ENCODE measurements at places on chromosomes 1 and 21.

DNA sequence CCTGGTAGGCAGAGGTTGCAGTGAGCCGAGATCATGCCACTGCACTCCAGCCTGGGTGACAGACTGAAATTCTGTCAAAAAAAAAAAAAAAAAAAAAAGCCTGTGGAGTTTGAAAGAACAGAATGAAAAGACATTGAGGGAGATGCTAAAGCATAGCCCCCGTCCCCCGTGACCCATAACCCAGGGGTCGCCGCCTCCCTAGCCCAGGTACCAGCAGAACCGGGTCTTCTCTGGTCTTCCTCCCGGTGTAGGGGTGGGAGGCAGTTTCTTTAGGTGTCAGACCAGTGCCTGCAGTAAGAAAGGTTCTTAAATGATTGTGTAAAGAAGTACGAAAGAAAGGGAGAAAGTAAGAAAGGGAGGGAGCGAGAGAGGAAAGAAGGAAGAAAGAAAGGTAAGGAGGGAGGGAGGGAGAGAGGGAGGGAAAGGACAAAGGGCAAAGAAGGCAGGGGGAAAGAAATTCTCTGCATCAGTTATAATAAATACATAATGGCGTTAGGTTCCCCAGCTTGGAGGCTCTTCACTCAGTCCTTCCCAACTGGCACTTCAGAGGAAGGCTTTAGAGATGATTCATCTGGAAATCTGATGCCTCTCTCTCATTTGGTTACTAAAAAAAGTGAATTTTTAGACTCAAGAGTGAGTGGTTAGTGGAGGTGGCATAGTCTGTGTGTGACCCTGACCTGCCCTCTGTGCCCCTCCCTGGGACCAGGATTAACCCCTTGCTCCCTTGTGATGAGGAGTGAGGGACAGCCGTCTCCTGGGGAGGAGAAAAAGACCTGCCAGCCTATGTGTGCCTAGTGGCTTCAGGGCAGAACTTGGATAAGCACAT lies 1.1 kb downstream of the IL24 start:
- no peak for DNase-seq

- DNase-seq, result peak; percentile 61
Measured at GRCh38 chr1:54806931-54807611, 5.9 kb upstream of the TTC22 start.

GRCh38 chr1:225990705-225991464 lies 8.3 kb downstream of the SDE2 start:
- DNase-seq, result peak; percentile 56

DNA sequence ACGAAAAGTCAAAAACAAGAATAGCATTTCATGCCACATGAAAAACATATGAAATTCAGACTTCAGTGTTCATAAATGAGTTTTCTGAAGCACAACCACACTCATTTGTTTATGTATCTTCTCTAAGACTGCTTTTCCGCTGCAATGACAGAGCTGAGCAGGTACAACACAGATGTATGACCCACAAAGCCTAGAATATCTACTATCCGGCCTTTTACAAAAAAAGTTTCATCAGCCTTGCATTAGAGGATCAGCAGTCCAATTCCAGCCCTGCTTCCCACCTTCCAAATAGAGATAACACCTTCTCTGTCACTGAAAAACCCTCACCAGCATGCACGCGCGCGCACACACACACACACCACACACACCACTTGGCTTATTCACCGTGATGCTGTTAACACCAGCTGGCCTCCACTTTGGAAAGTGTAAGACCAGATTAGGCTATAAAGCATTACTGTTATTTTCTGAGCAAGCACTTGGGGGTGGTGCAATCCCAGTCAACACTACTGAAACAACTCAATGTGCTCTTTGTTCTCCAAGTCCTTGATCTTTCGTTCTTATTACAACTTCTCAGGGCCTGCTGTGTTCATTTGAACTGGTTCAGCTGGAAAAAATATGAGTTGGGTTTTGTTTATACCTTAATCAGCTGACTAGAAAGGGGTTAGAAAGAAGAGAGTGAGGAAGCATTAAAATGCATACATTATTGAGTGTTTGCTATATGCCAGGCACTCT lies 90.0 kb downstream of the GLUL start:
- peak; percentile 79 for DNase-seq

DNA sequence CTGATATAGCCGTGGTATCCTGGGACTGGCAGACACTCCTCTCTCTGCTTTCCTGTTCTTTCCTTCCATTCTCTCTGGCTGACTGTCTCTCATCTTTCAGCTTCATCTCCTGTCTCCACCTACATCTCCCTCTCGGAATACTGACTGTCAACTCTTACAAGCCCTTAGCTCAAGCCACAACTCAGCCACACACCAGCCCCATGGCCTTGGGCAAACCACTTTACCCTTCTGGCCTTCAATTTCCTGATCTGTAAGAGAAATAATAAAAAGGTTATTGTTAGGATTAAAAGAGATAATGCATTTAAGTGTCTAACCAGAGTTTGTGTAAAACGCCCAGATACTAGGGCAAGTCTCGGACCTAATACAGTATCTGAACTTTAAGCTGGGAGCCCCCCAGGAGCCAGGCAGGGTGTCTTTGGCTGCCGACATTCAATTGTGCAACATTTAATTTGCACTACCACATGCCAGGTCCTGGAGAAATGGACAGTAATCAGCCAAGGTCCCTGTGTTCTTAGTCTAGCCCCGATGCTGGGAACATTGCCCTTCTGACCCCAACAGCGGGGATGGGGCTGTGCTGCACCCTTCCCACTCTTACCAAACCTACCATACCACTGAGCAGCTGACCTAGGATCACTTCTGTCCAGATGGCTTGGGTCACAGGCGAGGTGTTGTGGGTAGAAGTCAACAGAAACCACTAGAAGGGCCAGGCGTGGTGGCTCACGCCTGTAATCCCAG lies 5.1 kb downstream of the ECHDC2 start:
- DNase-seq, result no peak

DNA sequence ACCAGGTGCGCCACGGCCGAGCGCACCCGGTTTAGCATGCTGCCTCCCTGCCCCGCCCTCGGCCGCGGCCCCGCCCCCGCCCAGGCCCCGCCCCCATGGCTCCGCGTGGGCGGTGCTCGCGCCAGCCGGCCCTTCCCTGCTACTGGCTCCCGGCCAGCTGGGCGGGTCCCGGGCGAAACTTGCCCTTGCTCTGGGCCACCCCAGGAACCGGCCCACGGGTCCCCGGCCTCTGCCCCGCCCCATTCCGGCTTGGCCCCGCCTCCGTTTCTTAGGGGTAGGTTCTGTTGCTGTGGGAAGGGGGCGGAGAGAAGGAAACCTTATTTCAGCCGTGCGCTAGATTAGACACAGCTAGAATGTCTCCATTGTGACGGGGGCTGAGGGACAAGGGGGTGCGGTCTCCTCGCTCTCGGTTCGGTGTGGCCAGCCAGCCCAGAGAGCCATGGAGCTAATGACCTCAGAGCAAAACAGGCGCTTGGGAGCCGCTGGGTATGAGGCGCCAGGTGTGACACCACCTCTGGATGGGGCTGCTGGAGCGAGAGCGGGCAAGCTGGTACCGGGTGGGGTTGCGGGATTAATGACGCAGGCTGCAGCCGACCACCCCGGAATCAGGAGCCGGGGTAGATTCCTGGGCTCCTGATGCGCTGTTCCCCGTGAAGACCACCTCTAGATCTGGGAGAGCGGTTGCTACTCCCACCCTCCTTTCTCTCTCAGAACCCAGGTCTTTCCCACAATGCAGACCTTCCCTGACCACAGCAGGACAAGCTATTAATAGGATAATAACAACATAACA lies at the start of gene PPM1J:
Gene PPM1J (minus strand): TSS at position 69 of the 790 bp plus-strand sequence. CDS start 31 bp downstream, at position 38.
- DNase-seq, result peak; percentile 97

DNA sequence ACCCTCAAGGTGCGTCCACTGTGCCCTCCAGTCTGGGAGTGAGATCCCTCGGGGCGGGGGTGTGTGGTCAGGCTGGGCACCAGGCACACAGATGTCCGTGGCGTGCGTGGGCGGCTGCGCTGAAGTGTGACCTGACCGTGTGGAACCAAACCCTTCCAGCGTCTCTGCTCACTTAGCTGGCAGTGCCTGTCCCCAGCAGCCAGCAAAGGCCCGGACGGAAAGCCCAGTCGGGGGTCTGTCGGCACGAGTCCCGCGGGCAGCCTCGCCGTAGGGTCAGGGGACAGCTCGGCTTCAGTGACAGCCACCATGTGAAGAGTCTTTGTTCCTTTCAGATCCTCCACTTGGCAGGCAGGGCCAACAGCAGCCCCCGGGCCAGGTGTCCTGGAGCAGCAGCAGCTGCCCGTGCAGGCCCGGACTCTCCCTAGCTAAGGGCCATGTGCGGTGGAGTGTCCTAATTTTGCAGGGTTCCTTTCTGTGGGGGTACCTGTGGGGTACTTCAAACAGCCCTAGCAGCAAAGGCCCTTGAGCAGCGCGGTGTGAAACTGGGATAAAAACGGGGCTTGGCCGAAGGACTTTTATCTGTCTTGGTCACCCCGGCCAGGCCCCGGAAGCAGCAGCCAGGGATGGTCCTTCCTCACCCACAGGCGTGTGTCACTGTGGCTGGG lies 11.6 kb downstream of the TTLL10 start:
- DNase-seq, result no peak

GRCh38 chr1:154433161-154433764 lies 28.1 kb downstream of the IL6R start:
- DNase-seq, result peak; percentile 39

- DNase-seq, result no peak
Measured at GRCh38 chr21:31892686-31893085, 19.9 kb downstream of the HUNK start.

DNA sequence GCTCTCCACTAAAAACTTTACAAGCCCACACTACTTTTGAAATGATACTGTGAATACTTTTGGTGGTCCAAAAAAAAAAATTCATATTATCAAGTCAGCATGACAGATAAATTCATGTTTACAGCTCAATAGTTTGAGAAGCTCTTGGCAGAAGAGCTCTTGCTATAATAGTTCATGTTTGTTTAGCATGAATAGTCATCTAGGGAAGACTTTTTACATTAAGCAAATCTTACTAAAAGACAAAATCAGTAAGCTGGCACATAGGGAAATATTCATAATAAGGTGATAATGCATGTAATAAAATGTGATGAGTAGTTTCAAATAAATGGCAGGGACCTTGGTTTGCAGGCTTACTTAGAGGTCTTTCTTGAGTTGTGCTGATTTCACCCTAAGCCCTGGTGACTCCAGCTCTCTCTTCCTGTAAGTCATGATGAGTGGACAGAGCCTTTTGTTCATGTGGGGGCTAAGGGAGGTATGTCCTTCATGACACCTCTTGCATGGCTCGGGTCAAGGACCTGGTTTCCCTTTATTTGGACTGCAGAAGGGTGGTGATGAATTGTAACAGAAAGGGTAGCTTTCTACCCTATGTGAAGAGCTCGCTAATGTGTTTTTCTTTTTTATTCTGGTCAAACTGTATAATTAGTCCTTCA lies 166.7 kb downstream of the GABPA start:
- no peak for DNase-seq

DNA sequence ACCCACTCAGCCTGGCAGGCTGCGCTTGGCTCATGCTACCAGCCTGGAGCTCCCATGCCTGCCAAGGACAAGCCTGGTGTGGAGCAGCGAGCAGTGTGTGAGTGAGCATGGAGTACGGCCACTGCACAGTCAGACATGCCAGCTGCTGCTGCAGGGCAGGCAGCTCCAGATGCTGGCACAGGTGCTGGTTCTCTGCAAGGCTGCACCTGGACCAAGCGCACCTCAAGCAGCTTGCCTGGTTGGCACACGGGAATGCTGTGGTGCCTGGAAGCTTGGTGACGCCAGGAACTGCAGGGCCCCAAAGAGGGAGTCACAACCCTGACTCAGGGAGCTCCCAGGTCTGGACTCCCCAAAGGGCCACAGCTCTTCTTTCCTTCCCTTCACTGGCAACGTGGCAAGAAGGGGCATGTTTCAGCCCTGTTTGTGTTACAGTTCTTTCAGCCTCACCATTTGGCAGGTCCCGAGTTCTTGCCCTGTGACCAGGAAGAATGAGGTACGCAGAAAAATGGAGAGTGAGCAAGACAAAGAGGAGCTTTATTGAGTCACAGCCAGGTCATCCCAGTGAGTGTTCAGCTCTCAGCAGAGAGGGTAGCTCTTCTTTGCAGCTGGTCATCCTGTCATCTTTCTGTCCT lies 26.1 kb downstream of the ACOT7 start:
- no peak for DNase-seq

- no peak for DNase-seq
Measured at GRCh38 chr1:42692461-42692860, 10.2 kb downstream of the YBX1 start.

DNA sequence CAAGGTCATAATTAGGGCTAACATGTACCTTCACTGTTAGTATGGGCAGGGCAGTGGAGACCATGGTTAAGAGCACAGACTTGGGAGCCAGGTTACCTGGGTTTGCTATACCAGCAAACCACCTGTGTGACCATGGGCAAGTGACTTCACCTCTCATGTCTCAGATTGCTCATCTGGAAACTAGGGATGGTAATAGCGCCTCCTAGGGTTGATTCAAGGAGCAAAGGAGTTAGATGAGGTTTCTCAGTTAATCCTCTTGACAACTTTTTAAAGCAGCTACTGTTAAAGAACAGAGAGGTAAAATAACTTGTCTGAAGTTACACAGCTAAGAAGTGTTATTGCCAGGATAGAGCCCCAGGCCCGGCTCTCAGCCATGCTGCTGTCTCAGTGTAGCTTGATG lies 790 bp upstream of the MATN1 start:
- peak; percentile 26 for DNase-seq

- DNase-seq, result no peak
Measured at GRCh38 chr1:25697435-25698217, 81.0 kb downstream of the MAN1C1 start.

DNA sequence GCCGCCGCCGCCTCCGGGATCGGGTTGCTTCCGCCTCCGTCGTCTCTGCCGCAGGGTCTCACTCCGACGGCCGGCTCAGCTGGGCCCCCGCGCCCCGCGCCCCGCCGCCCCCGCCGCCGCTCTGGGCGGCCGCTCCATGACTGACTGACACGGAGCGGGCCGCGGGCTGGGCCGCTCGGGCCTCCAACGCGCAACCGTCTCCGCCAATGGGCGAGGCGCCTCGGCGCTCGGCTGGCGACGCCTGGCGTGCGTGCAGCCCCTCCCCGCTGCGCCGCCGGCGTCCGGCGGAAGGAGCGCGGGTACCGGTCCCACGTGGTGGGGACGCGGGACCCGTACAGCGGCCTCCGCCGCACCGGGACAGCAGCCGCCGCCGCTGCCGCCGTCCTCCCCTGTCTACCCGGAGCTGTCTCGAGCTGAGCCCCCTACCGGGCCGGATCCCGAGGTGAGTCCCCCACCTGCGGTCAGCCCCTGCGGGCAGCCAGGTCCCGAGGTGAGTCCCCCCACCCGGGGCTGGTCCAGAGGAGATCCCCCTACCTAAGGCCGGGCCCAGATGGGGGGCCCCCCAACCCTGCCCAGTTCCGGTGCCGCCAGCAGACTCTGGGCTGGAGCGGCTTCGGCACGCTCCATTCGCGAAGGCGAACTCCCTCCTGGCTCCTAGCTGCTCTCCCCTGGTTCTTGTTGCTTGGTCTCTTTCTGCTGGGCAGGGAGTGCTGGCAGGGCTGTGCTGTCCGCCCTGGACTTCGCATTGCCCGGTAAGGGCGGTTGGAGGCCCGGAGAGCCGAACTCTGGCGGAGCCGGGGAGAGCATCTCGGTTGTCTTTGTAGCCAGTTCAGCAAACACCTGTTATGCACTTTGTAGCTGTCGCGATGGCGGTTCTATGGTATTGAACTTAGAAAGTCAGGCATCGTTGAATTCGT lies at the start of the genes TAF5L and URB2:
Gene TAF5L (minus strand): TSS at position 208 of the 917 bp plus-strand sequence. CDS start 11,640 bp downstream, outside the sequence.
Gene URB2 (plus strand): TSS at position 333 of the 917 bp plus-strand sequence. CDS start 1,387 bp downstream, outside the sequence.
- peak; percentile 94 for DNase-seq

Data from activated CD4-positive, alpha-beta T cell treated with anti-CD3 and anti-CD28 coated beads, Interleukin-10, Interleukin-2, amounts not matched to agents 100 ng/mL and 50 ng/mL, durations not matched to agents 16 hours and 8 hours (primary cell).